ENCODE measurements at places on chromosomes 7 and 10. TPM values are rescaled to one million over a fixed set of nuclear protein-coding genes. Genes with fewer than 3 reads are reported as not detected.

CBLL1 gene
- total RNA-seq: 49.9 TPM

CDNF gene
- total RNA-seq: 1.6 TPM

SPDYE9 gene
- not detected for total RNA-seq

C10orf67 gene
- total RNA-seq: not detected

BRI3 gene
- total RNA-seq: 78.8 TPM

TYW1B gene
- total RNA-seq: 9.4 TPM

TRPV5 gene
- not detected for total RNA-seq

DHTKD1 gene
- 77.0 TPM for total RNA-seq

ERVW-1 gene
- not detected for total RNA-seq

SPDYE11 gene
- total RNA-seq: not detected

COBL gene
- total RNA-seq: not detected

DRGX gene
- total RNA-seq: not detected

ETV1 gene
- not detected for total RNA-seq

ERCC6 gene
- total RNA-seq: 59.8 TPM

RBM48 gene
- 36.8 TPM for total RNA-seq

CLDN3 gene
- total RNA-seq: not detected

ARL5B gene
- total RNA-seq: 12.2 TPM

SFTPD gene
- total RNA-seq: 0.59 TPM

PURB gene
- 29.1 TPM for total RNA-seq

ZNF777 gene
- 16.0 TPM for total RNA-seq

ADAM22 gene
- total RNA-seq: 2.0 TPM

CRPPA gene
- 0.87 TPM for total RNA-seq

NCF1 gene
- total RNA-seq: 183 TPM

CTAGE6 gene
- 1.9 TPM for total RNA-seq

TMEM273 gene
- total RNA-seq: 36.0 TPM

UTF1 gene
- not detected for total RNA-seq

KIAA1549 gene
- total RNA-seq: 0.36 TPM

CCDC3 gene
- 0.12 TPM for total RNA-seq

TEX36 gene
- not detected for total RNA-seq

SLC29A4 gene
- total RNA-seq: 0.24 TPM

PRPS1L1 gene
- total RNA-seq: not detected

PNLIPRP2 gene
- total RNA-seq: not detected

CH25H gene
- total RNA-seq: not detected

SFR1 gene
- total RNA-seq: 15.3 TPM

CHAT gene
- not detected for total RNA-seq

NUTM2B gene
- total RNA-seq: 0.80 TPM

Data from B cell (primary cell).